ENCODE measurements at places on chromosomes 5 and 9.

GRCh38 chr9:34079181-34079580 is 30.5 kb upstream of the UBAP2 start:
- peak; percentile 84 for DNase-seq

- DNase-seq, result no peak
Measured at GRCh38 chr9:103669296-103669695, 424.8 kb upstream of the SMC2 start.

GRCh38 chr5:138386290-138386689 is 33.8 kb downstream of the KDM3B start:
- DNase-seq, result no peak

- no peak for DNase-seq
Measured at GRCh38 chr9:120690372-120690771, 23.9 kb downstream of the MEGF9 start.

- DNase-seq, result no peak
Measured at GRCh38 chr5:17620627-17621026, 10.4 kb downstream of the TAF11L12 start.

DNA sequence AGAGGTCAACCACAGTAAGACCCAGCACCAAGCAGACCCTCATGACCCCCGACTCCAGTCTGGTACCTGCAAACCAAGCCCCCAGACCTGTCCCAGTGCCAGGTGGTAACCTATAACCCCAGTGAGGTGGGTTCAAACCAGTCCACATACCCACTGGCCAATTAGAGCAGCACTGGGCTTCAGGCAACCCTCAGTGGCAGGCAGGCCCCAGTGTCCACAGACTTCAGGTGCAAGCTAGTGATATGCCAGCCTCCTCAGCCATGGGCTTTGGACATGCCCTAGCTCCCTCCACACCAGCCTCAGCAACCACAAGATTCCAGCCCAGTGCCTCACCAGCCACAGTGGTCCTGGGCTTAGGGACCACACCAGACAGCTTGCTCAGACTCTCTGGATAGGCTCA is 276.6 kb downstream of the DTWD2 start:
- no peak for DNase-seq

DNA sequence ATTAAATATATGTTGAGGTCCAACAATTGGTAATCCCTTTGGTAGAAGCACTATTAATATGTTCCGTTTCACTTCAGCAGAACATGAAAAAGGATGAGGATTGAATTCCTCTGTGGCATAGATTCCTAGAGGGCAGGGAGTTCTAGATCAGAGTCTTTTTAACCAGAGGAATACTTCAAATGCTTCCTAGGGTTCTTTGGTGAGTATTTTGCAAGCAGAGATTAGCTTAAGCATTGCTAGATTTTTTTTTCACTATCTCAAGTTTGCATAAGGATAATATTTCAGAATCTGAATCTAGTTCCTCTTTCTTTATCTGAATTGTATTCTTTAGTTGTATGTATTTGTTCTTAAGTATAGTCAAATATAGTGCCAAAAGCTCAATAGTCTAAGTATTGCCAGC is 116.6 kb upstream of the ADAMTSL1 start:
- DNase-seq, result no peak

DNA sequence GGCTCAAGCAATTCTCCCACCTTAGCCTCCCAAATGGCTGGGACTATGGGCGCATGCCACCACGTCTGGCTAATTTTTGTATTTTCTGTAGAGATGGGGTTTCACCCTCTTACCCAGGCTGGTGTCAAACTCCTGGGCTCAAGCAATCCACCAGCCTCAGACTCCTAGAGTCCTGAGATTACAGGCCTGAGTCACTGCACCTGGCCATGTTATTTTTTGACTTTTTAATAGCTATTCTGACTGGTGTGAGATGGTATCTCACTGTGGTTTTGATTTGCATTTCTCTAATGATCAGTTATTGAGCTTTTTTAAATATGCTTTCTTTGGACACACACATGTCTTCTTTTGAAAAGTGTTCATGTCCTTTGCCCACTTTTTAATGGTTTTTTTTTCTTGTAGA is 38.2 kb downstream of the FBXW2 start:
- DNase-seq, result no peak

DNA sequence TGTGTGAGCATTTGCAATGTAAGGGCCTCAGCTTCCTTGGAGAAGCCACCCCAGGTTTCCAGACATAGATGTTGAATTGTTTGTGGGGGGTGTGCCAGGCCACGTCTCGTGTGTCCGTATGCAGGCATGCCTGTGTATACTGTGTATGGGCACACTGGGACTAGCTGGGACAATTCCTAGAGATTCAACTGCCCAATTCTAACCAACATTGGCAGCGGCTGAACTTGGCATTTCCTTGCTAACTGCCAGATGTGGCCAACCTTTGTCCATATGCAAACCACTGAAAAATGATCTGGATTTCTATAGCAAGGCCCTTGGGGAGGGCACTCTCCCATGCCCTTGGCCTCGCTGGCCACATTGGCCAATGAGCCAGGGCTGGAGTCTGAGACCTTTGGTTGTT is 50.3 kb downstream of the SAR1B start:
- no peak for DNase-seq

GRCh38 chr5:16567365-16567764 is 49.4 kb downstream of the RETREG1 start:
- DNase-seq, result no peak

DNA sequence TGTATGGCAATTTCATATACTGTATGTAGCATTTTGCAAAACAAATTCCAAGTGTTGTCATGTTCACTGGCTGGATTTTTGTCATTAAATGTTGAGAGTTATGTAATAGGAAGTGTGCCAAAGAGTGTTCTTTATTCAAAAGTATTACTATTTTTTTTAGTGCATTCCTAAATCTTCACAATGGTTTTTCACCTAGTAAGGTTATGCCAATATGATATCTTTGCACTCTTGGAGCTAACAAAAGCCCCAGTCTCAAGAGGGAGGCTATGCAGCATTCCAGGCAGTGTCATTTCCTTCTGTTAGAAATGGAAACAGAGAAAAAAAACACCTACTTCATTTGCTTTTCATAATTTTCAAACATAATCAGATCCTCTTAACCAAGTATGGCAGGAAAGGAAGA is 5.1 kb upstream of the SSBP2 start:
- no peak for DNase-seq

GRCh38 chr9:89642789-89643188 is 38.0 kb downstream of the GADD45G start:
- no peak for DNase-seq

- DNase-seq, result peak; percentile 51
Measured at GRCh38 chr9:21402386-21403251, 6.3 kb upstream of the IFNA8 start.

DNA sequence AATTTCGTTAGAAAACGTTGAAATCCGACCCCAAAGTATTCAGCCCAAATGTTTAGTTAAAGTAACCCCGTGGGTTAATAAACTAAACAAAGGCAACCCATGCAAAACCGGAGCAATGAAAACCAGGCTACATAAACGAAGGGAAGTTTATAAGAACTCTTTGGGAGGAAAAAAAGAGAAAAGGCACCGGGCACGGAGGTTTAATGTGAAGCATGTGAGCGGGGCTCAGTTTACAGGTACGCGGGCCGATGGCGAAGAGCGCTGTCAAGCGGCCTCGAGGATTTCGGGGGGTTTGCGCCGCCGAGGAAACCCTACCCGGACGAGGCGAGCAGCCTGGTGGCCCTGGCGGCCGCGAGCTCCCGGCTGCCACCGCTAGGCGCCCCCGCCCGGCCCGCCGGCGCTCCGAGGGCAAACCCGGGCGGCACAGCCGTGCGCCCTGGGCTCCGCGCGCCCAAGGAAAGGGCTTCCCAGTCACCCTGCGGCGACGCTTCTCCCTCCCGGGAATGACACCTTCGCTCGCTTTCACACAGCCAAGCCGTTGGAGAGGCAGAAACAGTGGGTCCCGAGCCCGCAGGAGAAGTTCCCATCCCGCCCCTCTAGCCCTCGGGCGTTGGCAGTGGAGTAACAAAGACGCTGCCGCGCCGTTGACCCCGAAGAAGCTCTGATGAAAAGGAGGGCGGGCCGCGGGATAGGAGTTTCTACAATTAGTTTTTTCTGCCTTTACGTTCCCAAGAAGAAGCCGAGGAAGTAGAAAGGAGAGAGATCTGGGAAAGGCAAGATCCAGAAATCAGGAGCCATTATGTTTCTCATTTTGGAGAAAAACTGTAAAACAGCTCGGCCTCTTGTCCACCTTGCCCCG is 126.0 kb downstream of the TMEM174 start:
- DNase-seq, result peak; percentile 96

DNA sequence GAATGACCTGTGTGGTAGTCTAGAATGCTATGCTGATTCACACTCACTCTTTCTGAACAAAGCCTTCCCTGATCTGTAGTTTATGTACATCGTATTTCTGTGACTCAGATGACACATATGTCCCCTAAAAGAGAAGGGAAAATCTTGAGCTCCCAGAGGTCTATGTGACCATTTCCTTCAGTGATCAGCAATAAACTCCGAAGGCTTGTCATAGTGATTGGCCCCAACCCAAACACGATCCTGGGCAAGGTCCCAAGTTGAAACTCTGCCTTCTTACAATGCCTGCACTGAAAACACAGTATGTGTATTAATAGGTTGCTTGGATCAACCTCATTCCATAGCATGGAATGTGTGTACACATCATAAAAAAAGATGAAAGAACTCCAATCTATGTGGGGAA is 685.8 kb downstream of the MAT2B start:
- DNase-seq, result peak; percentile 61

DNA sequence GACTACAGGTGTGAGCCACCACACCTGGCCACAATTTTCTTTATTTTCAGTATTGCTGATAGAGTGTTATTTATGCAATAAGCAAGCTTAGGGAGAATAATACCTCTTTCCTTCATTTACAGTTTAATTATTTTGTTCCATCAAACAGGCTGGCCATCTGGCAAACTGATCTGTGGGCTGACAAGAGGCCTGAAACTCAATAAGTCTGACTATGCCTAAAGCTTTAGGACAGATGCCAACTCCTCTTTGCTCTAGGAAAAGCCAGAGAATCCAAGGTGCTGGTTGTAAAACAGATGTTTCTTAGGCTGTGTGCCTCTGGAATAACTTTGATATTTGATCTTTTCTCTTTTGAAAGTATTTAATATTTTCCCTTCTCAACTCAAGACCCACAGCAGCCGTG is 98.4 kb downstream of the TARS1 start:
- no peak for DNase-seq

GRCh38 chr9:92133949-92134604 is 18.9 kb upstream of the SPTLC1 start:
- peak; percentile 96 for DNase-seq

DNA sequence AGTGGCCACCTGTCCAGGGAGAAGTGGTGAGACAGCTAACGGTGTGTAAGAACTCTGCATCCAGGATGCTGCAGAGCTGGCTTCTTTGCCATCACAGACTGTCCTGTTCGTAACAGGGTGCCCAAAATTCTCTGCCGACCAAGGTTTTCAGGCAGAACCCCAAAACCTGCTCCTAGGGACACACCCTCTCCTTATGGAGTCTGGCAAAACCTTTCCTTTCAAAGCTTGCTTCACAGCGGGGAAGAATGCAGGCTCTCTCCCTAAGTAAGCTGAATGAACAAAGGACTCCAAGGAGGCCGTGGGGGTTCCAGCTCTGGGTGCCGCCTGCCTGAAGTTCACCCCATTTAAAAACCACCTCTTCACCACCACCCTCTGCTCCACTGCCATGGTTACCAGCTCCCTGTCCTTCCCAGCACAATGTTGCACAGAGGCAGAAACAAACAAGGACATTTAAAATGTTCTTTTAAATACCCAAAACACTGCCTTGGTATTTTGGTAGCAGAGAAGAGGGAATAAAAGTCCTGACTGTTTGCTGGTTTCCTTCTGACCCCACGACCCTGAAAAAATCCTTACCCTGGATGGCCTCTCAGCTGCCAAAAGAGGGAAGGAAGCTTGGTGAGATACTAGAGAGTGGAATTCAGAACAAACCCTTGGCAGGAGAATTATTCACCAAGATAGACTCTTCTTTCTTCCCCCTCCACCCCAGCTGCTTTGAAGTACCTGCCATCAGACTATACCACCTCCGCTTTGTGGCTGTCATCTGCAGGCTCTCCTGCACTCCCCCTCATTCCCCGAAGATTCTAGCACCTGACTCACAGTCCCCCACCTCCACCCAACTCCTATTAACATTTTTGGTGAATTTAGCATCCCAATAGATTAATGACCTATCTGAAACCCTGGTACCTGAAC is 7.1 kb upstream of the KLF9 start:
- peak; percentile 75 for DNase-seq

- DNase-seq, result no peak
Measured at GRCh38 chr9:99137225-99137624, 32.3 kb downstream of the TGFBR1 start.

GRCh38 chr9:121901616-121902015 is 191.5 kb downstream of the TTLL11 start:
- DNase-seq, result no peak

DNA sequence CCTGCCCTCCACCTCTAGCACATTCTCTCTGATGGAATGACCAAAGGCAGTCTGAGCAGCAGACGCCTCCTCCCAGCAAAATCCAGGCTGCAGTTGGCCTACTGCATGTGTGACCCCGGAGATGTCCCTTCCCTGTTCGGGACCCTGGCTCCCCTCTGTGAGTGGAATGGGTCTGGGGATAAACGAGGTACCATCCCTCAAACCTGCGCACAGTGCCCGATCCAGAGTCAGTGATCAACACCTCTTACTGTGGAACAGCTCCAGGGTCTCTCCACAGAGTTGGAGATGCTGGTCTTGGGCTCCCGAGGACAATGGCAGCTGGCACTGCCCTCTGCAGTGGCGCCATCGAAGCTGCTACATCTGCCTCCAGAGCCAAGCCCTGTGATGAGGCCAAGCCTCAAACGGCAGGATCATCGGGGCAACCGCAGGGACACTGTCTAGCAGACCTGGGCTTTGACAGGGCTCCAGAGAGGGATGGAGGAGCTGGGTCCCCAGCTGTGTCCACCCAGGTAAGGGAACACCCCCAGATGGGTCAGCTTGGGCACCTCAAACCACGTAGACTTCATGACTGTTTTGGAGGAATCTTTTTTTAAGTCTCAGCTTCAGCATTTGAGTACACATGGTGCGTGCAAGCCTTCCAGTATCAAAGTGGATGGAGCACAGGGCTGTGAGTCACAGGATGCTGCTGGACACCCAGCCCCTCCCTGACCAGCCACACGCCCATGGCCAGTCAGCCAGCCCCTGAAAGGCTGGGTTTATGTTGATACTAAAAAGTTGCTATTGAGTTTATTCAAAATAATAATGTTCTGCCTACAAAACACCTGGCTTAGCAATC is 13.0 kb downstream of the MED10 start:
- peak; percentile 96 for DNase-seq

GRCh38 chr5:125492977-125493376 is 746.5 kb upstream of the ZNF608 start:
- DNase-seq, result no peak
